ENCODE measurements at places on chromosomes 5 and 9.
A peak's percentile ranks its signal among the peaks of the same experiment; 100 is the strongest.

DNA sequence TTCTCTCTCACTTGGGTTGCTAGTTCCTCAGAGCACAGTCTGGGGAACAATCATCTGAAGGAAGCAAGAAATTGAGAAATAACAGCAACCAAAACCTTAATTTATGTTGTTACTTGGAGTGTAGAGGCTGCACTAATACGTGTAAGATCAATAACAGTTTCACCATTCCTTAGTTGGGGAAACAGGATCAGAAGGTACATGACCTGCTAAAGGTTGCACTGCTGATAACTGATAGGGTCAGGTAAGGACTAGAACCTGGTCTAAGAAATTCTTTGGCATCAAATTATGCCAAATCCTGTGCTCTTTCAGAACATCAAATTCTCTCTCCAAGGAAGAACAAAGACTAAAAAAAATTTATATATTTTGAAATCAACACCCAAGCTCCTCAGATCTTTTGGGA is 278.6 kb upstream of the C9orf72 start:
- no peak for DNase-seq

GRCh38 chr5:68252673-68253623 is 37.4 kb downstream of the PIK3R1 start:
- peak; percentile 66 for DNase-seq

DNA sequence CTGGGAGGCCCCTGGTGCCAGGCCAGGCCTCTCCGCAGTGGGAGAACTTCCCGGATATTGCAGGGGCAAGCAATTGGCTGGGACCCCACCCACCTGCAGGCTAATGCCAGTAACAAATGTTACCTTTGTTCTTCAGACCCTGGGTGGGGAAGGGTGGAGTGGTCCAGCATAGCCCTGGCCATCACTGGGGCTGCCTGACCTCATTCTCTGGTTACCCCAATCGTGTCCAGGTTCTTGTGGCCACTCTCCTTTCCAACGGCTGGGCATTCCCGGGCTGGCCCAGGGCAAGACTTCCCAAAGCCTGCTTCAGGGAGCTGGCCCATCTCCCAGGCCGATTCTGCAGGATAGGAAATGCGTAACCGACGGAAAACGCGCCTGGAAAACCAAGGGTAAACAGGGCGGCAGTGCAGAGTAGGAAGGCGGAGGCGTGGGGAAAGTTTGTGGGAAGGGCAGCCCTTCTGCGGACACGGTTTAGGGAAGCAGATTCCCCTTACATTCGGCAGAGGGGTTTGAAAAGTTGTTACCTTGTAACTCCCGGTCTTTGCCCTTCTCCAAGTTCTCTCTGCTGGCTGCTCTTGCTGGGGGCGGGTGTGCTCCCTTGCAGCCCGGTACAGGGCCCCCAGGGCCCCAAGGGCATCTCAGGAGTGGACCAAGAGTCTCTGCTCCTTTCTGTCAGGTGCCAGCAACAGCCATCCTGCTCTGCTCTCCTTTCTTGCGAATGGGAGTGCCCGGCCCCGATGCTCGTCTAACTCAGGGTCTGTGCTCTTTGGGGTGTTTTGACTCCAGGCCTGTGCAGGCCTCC is 3.5 kb downstream of the NRARP start:
- DNase-seq = no peak

GRCh38 chr5:54905246-54905795 is 80.1 kb downstream of the ESM1 start:
- no peak for DNase-seq

DNA sequence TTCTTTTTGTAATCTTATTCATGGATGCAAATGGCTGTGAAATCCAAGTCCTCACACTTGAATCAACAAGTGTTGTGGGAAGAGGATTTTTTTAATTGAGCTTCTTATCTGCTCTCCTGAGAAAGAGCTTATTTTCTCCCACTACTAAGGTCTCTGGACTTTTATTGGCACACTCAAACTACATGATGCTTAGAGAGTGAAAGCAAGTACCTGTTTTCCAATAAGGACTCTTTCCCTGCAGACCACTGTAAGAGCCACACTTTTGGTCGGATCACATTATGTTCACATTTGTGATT is 546.4 kb upstream of the ARRDC3 start:
- DNase-seq = no peak

DNA sequence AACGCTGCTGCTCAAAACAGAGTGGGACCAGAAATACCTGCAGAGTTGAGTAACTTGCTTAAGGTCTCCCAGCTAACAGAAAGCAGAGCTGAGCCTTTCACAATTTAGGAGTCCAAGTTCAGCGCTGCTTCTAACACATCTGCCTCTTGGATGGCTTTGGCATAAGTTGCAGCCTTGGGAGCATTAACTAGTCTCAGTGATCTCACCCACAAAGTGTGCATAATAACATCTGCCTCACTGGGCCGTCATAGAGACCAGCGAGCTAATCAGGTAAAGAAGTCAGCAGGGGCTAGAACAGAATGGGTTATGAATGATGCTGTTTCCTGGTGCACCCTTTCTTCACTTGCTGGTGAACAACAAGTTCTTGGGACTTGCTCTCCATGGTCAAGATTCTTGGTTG is 36.5 kb downstream of the WWC1 start:
- DNase-seq = peak; percentile 90

GRCh38 chr5:34030048-34030447 is 13.0 kb downstream of the C1QTNF3 start:
- peak; percentile 16 for DNase-seq

GRCh38 chr5:180213657-180214207 is 4.7 kb upstream of the RASGEF1C start:
- DNase-seq = no peak

GRCh38 chr9:97710356-97711222 is 13.4 kb upstream of the XPA start:
- peak; percentile 77 for DNase-seq

- no peak for DNase-seq
Observed at GRCh38 chr9:136292591-136293448, 11.1 kb downstream of the CCDC187 start.

DNA sequence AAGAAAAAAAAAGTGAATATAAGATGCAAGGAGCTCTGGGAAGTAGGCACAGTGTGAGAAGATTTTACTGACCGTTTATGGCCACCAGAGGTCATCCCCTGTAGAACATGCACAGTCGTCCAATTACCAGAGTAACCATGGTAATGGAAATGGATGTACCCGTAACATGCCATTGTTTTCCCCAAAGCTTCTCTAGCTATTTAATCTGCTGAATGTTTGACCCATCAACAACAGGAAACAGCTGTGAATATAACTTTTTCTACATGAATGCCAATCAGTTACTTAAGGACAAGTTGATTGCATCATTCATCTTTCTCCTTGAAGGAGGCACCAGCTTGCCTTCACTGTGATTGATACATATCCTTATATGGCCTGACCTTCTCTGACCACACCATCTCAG is 1967.0 kb upstream of the CDH9 start:
- peak; percentile 4 for DNase-seq

- DNase-seq = no peak
Observed at GRCh38 chr9:137685741-137686420, 67.1 kb downstream of the EHMT1 start.

DNA sequence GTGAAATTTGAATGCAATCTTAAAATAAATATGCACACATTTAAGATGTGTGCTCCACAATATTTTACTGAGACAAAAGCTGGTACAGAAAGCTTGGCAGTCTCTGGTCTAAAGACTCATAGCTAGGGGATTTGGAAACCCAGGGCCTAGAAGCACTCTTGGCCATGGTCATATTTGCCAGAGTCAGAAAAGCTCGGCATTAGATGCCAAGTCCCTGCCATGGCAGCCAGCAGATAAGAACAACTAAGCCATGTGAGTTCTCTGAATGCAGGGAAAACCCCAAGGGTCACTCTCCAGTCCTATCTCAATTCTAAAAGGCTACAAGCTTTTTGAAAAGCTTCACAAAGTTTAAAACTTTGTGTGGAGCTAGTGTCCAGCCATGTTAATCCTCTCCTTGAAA is 119.5 kb downstream of the FAM114A2 start:
- no peak for DNase-seq

GRCh38 chr5:73095564-73096238 is 24.7 kb upstream of the TMEM171 start:
- DNase-seq = no peak

GRCh38 chr5:177370488-177371119 is 12.9 kb downstream of the RGS14 start:
- peak; percentile 95 for DNase-seq

GRCh38 chr9:93531374-93531773 is 45.0 kb upstream of the PHF2 start:
- DNase-seq = no peak

GRCh38 chr5:118863345-118863744 is 125.0 kb downstream of the DTWD2 start:
- DNase-seq = peak; percentile 12

DNA sequence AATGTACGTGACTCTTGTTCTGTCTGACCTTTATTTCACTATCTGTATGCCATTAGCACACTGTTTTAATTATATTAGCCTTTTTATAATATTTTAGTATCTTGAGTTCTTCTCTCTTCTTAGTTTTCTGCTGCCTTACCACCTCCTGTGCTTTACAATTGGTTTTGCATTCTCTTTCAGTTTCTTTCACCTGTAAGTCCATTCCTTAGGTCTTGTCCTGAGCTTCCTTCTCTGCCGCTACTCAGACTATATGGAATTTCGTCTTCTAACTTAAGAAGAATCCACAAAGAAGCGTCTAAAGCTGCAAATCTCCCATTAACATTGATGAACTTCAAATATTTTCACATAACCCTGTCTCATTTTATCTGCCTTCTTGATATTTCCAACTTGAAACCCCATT is 642.9 kb downstream of the MAT2B start:
- DNase-seq = no peak

DNA sequence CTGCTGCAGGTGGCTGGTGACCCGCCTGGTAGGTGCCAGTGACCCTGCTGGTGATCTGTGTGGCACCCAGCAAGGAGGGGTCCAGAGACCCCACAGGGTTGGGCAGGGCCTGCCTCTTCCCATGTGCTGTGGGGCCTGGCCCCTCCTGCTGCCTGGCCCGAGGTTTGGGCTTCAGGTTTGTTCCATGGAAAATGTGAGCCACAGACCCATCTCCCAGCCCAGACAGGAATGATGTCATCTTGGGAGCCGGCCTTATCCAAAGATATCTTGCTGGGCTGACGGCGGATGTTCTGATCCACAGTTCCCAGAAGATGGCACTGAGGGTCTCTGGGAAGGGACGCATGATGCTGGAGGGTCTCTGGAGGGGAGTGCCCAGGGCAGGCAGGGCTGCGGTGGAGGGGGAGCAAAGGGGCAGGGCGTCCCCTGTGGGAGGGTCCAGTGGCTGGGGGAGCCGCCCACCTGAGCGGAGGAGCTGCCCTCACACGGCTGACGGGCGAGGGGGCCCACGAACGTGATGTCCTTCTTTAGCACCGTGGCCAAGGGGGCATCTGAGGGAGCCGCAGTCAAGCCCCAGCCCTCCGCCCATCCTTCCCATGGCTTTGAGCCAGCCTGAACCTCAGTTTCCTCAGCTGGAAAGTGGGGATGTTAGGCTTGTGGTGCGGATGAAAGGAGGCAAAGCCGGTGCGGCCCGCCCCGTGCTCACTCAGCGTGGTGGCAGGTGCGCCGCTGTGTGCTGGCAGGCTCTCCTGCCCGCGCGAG is 68.1 kb downstream of the COL5A1 start:
- no peak for DNase-seq

DNA sequence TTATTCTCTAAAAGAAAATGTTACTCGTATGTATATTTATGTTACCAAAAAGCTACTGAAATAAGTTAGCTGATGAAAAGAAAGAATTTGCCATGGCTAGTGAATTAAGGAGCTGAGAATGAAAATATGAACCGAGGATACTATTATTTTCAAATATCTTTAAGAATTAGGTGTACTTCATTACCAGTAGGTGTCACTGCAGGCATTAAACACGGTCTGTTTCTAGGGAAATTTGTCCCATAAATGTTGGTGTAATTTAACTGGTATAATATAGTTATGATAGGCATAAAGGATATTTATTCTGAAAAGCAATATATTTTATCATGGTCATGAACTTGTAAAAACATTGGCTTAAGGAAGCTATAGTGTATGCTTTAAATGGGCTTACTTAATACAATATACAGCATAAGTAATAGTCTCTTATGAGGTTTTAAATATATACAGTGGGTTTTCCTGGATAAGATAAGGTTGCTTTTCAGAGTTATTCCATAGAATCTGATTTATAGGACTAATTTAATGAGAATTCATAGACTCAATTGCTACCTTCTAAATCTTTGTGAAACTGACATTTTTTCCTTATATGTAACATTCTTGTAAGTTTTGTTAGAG is 72.4 kb upstream of the MPDZ start:
- peak; percentile 47 for DNase-seq

GRCh38 chr5:170148430-170149205 is 42.9 kb downstream of the FOXI1 start:
- no peak for DNase-seq

- no peak for DNase-seq
Observed at GRCh38 chr5:158698768-158699284, 400.9 kb downstream of the EBF1 start.

- no peak for DNase-seq
Observed at GRCh38 chr9:124272118-124272517, 14.4 kb downstream of the NEK6 start.

DNA sequence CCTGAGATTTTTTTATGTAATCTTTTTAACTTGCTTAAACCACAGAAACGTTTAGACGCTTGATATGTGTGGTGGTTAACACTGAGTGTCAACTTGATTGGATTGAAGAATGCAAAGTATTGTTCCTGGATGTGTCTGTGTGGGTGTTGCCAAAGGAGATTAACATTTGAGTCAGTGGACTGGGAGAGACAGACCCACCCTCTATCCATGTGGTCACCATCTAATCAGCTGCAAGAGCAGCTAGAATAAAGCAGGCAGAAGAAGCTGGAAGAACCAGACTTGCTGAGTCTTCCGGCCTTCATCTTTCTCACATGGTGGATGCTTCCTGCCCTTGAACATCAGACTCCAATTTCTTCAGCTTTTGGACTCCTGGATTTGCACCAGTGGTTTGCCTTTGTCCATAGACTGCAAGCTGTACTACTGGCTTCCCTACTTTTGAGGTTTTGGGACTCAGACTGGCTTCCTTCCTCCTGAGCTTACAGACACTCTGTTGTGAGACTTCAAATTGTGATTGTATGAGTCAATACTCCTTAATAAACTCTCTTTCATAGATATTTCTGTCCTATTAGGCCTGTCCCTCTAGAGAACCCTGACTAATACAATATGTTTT is 816.0 kb upstream of the CDH9 start:
- DNase-seq = peak; percentile 79

DNA sequence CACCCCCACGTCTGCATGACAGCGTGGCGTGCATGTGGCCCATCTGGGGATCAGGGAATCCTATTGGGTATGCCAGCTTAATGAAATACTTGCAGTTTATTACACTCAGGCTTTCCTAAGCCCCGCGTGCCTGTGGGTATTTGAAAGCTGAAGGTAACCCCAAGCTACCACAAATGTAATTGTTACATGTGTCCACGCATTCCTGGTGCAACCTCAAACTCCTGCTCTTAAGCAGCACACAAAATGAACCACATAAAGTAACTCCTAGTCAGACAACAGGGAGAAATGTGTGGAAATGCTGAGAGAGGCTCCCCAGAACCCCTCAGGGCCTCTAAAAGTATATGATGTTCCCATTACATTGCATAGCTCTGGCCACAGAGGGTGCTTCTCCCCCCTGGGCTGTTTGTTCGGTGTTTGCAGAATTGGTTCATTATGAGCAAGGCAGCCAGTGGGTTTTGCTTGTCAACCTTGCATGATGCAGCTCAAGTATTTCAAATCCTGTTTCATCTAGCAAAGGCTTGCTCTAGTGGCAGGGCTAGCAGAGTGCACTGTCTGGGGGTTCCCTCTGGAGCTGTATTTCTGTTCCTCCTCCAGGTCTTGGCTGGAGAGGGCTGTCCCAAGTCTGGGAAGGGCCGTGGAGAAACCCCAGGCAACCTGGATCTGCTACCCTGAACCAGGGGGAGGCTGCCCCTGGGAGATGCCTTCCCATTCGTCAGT is 1.8 kb upstream of the DCANP1 start:
- no peak for DNase-seq

Measured in kidney tubule cell (primary cell).